ENCODE measurements at places on chromosomes 12 and 14.

GRCh38 chr12:101235686-101236085 is 25.6 kb upstream of the SLC5A8 start:
- no peak for DNase-seq

- no peak for DNase-seq
Observed at GRCh38 chr12:64083285-64084210, 138.5 kb downstream of the KICS2 start.

DNA sequence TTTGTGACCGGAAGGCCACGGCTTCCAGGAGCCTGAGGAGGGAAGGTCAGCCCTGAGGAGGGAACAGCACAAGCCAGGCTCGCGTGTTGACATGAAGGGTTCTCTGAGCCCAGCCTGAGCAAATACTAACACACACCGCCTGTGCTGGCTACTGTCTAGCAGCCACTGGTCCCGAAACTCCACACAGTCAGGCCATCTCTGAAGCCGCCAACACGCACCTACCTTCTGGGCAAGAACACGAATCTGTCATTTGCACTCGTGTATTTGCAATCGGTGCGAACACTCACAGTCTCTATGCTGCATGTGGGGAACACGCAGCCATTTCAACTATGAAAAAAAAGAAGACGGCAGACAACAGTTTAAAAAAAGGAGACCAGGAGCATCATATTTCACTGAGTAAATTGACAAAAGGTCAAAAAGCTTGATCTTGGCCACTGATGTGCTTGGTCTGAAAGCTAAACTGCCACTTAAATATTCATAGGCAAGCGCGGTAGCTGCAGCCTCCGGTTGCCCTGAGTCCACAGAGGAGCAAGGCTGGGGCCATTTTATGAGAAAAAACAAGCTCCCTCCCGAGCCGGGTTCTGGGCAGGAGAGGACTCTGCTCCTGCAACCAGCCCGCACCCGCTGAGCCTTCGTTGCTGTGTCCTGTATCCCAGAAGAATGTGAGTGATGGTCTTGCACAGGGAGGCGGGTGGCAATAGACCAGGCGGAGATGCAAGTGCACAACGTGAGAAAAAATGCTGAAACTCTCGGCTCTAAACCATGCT is 57.8 kb downstream of the RIMBP2 start:
- no peak for DNase-seq

DNA sequence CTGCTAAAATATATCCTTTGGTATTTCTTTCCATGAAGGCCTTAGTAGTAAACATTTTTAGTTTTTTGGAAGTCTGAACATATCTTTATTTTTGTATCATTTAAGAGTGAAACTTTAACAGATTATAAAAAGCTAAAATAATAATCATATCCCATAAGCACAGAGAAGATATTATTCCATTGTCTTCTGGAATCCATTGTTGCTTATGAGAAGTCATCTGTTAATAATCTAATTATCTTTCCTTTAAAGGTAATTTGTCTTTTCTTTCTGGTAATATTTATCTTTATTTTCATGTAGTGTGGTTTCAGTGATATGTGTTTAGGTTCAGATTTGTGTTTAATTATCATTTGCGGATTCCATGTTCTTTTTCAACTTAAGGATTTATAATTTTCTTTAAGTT is 261.7 kb downstream of the MSRB3 start:
- DNase-seq = no peak

GRCh38 chr12:26845984-26846383 is 13.0 kb upstream of the ITPR2 start:
- DNase-seq = no peak

DNA sequence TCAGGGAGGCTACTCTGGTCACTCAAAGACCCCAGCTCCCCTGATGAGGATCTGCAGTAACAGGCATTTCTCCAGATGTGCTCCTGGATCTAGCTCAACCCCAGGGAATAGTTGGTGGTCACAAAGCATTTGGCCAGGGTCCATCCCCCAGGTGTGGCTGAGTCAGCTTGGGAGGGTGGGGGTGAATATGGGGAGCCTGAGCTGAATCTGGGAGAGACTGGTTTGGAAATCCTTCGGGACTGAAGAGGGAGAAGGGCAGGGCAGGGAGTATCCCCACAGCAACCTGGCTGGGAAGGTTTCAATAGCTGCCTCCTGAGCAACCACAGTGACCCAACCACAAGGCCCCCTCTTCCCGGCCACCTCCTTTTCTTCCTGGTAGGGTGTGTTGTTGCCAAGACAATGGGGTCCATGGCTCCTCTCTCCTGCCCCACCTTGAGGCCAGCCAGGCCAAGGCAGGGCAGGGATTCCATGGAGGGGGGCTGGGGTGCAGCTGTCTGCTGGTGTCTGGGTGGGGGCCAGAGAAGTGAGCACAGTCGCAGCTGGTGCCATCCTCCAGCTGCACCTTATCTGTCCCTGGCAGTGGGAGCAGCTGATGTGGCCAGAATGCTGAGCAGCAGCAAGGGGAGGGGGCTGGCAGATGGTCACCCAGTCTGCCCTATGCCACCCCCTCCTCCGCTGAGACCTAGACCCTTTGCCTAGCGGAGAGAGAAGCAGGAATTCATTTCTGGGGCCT is 5.5 kb downstream of the ASIC1 start:
- no peak for DNase-seq

DNA sequence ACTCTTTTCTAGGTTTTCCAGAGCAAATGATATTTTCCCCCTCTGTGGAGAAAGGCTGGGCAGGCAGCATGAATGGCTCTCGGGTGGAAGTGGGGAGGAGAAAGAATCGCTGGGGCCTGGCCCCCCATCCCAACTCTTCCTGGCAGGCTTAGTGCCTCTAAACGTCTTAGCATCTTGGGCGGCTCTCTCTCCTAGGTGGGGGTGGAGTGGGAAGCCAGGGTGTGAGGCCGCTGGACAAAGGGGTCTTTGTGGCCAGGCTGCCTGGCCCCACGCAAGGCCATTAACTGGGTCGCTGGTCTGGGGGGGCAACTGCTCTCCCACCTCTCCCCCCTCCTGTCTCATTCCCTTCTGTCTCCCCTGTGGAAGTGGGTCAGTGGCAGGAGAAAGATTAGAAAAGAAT is 4.7 kb downstream of the LRP1-AS start:
- DNase-seq = no peak

DNA sequence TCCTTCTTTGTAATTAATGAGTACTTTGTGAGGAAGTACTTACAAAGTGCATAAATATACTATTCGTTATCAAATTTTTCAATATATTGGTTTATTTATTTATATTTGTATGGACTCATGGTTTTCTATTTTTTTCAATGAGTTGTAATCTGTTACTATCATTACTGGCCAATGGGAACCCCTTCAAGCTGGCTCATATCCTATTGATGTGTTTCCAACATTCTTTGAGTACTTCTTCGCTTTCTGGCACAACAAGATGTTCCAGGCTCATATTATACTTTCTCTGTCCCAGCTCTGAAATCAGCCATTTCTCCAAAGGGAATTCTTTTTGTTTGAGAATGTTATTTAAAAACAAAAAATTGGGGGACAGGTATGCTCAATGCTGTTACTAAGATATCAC is 17.5 kb downstream of the YBX3 start:
- DNase-seq = no peak

- DNase-seq = peak; percentile 54
Observed at GRCh38 chr12:20369305-20370013, 1.1 kb downstream of the PDE3A start.

GRCh38 chr14:92698393-92698792 is 50.0 kb downstream of the LGMN start:
- no peak for DNase-seq

- no peak for DNase-seq
Observed at GRCh38 chr12:48151103-48151771, 6.1 kb downstream of the ASB8 start.

DNA sequence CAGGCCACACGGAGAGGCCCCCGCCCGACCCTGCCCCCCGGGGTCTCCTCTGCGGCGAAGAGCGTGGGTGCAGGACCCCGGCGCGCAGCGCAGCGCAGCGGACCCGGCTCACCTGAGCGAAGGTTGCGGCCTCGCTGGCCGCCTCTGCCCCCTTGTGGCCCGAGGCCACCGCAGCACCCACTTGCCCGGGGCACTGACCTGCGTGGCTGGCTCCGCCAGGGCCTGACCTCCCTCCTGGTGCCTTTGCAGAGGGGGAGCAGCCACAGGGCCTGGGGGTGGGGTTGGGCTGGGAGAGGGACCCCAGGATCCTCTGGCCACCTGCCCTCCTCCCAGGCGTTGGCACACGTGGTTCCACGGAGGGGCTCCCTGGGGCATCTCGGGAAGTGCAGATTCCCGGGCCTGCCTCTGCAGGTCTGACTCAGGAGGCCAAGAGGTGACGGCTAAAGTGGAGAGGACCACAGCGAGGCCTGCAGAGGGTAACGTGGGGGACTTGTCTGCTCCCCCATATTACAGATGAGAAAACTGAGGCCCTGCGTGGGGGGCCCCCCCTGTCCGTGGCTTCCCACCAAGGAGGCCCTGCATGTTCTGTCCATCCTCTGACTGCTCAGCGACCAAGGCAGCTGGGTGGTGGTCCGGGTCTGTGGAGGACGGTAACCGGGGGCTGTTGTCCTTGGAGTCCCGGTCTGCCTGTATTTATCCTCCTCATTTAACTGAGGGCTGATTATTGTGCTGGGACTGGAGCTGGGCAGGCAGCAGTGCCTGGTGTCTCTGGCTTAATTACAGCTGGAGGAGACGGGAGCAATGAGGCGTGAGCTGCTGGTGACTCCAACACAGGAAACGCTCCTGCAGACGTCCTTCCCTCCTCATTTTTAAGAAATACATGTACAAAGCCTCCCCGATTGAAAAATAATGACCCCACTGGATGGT is 67.9 kb upstream of the BEGAIN start:
- no peak for DNase-seq

DNA sequence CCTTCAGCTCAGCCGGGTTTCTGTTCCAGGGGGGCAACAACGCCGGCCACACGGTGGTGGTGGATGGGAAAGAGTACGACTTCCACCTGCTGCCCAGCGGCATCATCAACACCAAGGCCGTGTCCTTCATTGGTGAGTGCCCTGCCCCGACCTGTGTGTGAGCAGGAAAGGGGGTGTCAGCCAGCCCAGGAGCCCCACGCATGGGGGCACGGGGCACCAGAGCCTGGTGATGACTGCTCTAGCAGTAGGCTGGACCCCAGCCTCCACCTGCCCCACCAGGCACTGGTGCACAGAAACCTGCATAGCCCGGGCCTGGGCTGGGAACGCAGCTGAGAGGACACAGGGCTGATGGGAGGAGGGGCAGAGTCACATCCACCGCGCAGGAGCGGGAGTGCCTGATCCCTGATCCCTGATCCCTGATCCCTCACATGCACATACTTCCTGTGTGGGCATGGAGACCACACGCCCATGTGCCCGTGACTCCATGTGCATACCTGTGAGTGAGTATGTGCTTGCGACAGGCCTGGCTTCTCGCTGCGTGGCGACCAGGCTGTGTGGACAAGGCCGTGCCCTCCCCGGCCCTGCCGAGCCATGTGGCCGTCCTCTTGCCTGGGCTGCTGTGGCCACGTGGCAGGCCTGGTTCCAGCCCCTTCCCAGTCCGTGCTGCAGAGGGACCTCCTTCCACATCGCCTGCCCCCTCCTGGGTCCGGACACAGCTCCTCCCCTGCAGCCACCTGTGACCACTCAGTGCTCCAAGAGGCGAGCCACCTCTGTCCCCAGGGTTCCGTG is 11.2 kb downstream of the ADSS1 start:
- DNase-seq = no peak
